ENCODE measurements at places on chromosomes 12 and 14.

GRCh38 chr12:85509857-85510256, 229.8 kb downstream of the ALX1 start:
- DNase-seq = no peak

DNA sequence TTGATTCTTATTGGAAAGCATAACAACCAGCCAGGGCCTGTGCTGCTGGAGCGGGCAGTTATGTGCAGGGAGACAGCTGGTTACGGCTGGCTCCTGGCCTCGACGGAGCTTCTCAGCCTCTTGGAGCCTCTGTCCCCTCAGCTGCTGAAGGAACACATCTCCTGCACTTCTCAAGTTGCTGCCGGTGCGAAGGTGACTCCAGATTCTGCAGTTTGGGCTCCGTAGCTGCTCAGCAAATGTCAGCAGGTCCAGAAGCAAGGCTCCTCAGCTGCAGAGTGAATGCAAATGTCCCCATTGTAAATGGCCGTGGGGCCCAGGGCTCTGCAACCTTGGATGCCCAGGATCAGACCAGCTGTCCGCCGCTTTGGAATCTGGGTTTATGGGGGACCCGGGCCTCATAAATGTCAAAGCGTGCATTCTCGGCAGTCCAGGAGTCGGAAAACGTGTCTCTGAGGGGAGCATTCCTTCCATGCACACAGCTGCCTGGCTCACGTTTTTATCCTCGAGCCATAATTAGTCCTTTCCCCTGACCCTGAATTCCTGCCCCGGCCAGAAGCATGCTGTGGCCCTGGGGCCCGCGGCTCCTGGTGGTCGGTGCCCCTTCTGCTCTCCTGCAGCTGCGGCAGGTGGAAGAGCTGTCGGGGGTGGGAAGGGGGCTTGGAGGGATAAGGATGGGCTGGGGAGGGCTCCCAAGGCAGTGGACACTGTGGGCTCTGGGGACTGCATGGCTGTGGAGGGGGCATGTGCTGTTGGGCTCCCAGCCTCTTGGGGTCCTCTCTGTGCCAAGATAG, 106.0 kb downstream of the KIF26A start:
- no peak for DNase-seq

GRCh38 chr14:45664668-45665356, 411.8 kb upstream of the MIS18BP1 start:
- no peak for DNase-seq

DNA sequence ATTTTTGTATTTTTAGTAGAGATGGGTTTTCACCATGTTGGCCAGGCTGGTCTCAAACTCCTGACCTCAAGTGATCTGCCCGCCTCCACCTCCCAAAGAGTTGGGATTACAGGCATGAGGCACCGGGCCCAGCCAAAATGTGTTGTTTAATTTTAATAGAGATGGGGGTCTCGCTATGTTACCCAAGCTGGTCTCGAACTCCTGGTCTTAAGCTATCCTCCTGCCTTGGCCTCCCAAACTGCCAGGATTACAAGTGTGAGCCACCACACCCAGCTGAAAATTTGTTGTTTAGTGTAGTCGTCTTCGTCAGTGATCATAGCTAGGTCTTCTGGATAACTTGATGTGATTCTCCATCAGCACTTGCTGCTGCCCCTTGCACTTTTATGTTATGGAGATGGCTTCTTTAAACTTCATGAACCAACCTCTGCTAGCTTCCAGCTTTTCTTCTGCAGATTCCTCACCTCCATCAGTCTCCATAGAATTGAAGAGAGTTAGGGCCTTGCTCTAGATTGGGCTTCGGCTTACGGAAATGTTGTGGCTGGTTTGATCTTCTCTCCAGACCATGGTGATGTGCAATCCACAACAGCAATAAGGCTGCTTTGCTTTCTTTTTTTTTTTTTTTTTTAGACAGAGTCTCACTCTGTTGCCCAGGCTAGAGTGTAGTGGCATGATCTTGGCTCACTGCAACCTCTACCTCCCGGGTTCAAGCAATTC, 13.0 kb downstream of the ISCU start:
- no peak for DNase-seq

DNA sequence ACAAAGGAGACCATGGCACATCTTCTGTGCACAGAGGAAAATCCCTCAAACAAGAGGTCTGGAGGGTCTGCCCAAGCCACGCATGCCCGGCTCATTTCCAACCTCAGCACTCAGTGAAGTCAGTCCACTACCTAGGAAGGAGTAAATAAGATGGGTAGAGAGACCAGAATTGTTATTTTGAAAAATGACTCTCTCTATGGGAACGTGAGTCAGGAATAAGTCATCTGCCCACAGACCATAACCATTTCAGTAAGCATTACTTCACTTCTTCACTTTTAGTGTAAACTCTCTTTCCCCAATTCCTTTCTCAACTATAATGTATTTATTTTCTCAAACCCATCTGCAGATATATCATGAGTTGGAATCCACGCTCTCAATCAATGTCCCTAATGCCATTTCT, 1039.9 kb upstream of the USP15 start:
- no peak for DNase-seq

DNA sequence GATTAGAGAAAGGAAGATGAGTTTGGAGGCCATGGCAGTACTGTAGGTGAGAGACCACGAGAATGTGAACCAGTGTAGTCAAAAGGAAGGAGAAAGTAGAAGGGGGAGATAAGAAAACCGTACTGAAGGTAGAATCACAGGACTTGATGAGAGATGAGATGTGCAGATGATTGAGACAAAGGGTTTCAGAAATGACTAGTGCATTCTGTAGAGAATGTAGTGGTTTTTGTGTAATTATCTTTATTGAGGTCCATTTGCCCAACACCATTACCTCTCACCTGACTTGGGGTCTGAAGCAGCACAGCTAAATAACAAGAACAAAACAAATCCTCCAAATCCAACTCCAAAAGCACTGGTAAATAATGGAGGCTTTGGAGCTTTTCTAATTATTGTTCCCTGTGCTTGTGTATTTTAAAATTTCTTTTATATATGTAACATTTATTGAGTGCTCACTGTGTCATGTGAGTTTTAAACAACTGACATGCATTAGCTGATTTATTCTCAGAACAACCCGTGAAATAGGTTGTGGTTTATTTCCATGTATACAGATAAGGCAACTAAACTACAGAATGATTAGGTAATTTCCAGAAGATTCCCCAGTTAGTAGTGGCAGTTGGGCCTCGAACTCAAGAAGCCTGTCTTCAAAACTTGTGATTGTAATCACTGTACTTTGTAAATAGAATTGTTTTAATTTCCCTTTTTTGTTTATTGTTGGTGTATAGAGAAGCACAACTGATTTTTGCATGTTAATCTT, 390.0 kb downstream of the AEBP2 start:
- no peak for DNase-seq

DNA sequence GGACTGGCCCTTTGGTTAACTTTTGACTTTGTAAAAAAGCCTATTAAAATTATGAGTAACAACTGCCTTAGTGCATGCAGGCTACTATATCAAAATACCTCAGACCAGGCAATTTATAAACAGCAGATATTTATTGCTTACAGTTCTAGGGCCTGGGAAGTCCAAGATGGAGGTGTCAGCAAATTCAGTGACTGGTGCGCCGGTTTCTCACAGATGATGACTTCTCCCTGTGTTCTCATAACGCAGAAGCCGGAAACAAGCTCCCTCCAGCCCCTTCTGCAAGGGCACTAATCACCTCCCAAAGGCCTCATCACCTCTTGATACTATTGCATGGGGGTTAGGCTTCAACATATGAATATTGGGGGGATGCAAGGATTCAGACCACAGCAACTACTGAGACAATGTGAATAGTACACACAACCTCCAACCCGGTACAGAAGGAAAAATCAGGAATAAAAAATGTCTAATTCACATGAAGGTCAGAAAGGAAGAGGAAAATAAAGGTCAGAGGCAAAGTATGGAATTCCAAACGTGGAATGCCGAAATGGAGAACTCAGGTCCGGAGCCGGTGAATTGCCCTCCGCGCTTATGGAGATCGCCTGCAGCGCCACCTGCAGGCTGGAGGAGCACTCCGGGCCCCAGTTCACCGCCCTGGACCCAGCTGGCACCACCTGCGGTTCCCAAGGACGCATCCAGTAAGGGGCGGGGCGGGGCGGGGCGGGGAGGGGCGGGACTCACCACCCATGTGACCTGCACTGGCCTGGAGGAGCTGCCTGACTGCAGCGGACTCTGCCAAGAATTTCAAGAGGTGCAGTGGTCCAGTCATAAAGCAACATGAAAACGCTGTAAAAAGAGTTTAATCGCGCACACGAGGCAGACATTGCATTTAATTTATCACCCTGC, 203.4 kb downstream of the KIF26A start:
- DNase-seq = peak; percentile 81

GRCh38 chr12:47881826-47882427, 22.9 kb downstream of the VDR start:
- DNase-seq = no peak

Measured in NCI-H526 treated with DMSO at 0.1 percent for 48 hours (cell line).